ENCODE measurements at places on chromosomes 2 and 18.
A peak's percentile ranks its signal among the peaks of the same experiment; 100 is the strongest.

- DNase-seq, result no peak
Measured at GRCh38 chr18:48113691-48114090, 183.2 kb upstream of the SMAD2 start.

- DNase-seq, result no peak
Measured at GRCh38 chr2:60614319-60614718, 60.9 kb upstream of the BCL11A start.

- DNase-seq, result peak; percentile 26
Measured at GRCh38 chr2:232574674-232575403, 24.4 kb downstream of the EIF4E2 start.

- no peak for DNase-seq
Measured at GRCh38 chr18:58694720-58695468, 23.6 kb downstream of the MALT1 start.

DNA sequence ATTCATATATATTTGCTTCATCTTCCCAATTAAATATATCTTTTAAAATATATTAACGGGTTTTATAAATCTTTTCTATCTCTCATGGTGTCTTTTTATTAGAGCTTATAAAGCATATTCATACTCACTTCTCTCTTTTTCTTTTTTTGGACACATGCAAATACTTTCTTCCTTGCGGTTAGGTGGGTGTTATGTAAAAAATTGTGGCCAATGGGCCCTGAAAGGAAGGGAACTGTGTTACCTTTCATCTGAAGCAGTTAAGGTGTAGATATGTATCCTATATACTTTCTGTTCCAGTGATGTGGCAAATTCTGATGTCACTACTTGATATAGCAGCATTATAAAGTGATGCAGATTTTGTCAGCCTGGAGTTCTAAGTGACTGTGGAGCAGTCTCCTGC is 714.5 kb downstream of the PLCL1 start:
- DNase-seq, result no peak

- DNase-seq, result peak; percentile 90
Measured at GRCh38 chr2:134405611-134406081, 151.8 kb downstream of the MGAT5 start.

DNA sequence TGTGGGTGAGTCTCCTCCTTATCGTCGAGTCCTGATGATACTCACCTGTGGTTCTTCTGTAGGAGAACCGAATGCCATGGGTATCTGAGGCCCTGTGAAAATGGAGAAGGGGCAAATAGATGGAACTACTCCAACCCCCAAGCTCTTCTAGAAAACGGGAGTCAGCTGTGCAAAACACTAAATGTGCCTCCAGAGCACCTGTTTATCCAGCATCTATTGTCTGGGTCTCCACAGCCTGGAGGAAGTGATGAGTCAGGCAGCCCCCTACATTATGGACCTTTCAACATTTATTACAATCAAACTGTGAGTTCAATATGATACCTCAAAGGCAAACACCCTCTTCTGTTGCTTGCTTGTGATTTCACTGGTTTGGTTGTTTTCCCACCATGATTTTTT is 9.8 kb upstream of the LRRFIP1 start:
- no peak for DNase-seq

DNA sequence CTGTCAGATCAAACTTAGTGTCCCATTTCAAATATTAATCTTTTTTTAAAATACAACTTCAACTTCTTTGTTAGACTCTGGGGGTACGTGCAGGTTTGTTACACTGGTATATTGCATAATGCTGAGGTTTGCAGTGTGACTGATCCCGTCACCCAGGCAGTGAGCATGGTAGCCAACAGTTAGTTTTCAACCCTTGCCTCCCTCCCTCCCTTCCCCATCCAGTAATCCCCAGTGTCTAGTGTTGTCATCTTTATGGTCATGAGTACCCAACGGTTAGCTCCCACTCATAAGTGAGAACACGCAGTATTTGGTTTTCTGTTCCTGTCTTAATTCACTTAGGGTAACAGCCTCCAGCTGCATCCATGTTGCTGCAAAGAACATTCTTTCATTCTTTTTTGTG is 23.9 kb downstream of the NOL10 start:
- DNase-seq, result no peak

DNA sequence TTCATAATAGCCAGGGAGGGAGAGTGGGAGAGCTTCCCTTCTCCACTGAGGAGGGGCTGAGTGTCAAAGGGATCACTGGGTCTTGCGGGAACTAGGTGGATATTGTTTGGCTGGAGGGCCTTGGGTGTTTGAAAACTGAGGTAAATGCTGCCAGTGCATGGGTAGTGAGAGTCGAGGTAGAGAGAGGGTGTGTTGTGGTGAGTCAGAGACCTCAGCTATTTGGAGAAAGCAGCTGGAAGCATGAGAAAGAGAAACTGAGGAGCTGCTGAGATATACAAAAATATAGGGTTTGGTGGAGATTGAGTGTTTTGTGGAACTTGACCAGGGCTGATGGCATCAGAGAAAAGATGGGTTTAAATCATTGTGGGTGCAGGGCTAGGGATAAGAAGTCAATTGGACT is 127.0 kb upstream of the CCDC195 start:
- no peak for DNase-seq

GRCh38 chr2:127572841-127573240 is 37.4 kb downstream of the MYO7B start:
- DNase-seq, result no peak

- DNase-seq, result no peak
Measured at GRCh38 chr2:22454826-22455485, 930.0 kb upstream of the KLHL29 start.

- DNase-seq, result no peak
Measured at GRCh38 chr2:3490191-3491170, 28.9 kb downstream of the ADI1 start.

- DNase-seq, result no peak
Measured at GRCh38 chr18:77006305-77007175, 126.0 kb downstream of the MBP start.

DNA sequence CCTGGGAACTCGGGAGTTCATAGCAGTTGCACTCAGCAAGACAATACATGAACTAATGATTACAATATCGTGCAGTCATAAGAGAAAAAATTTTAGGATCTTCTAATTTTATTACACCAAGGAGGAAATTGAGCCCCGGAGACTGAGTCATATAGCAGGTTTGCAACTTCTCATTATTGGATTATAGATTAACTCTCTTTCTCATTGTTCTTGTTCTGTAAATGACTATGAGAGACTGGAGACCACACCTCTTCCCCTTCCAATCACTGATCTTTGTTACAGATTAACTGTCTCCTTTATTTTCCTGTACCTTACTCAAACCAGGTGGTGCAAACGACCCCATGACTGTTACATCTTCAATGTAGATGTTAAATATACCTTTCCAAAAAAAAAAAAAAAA is 435.8 kb upstream of the DDX18 start:
- DNase-seq, result no peak

- no peak for DNase-seq
Measured at GRCh38 chr2:239260546-239261327, 140.1 kb downstream of the HDAC4 start.

- DNase-seq, result no peak
Measured at GRCh38 chr2:101717071-101717845, 19.8 kb downstream of the MAP4K4 start.

DNA sequence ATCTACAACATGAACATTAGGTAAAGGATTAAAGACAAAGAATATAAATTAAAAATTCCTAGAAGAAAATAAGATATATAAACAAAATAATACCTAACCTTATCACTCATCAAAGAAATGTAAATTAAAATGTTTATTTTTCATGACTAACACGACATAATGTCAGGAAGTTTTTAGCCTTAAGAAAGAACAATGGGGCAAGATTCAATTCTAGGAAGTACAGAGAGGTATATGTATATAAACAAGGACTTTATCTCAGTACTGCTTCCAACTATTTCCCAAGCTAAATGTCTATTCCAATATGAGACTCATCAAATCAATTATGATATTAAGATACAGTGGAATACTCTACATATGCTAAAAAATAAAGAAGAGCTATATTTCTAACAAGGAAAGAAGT is 44.1 kb downstream of the TTC21B start:
- DNase-seq, result no peak

DNA sequence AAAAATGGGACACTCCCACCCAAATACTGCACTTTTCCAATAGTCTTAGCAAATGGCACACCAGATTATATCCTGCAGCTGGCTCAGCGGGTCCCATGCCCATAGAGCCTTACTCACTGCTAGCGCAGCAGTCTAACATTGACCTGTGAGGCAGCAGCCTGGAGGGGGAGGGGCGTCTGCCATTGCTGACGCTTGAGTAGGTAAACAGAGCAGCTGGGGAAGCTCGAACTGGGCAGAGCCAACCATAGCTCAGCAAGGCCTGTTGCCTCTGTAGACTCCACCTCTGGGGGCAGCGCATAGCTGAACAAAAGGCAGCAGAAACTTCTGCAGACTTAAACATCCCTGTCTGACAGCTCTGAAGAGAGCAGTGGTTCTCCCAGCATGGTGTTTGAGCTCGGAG is 110.4 kb downstream of the CTIF start:
- DNase-seq, result no peak

DNA sequence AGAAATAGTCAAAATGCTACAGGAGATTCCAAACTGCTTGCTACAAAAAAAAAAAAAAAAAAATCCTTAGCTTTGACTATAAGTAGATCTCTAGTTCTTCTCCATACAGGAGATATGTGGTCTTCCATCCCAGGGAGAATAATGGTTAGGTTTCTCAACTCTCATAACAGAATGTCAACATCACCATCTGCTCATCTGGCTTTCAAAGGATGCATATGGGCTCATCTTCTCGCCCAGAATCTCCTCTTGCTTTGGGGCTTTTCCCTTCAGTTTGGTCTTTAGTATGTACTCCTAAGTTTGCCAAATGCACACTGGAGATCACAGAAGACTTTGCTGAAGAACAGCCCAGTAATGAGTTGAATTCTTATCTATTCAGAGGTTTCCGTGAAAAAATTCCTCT is 240.7 kb downstream of the NRXN1 start:
- DNase-seq, result no peak

DNA sequence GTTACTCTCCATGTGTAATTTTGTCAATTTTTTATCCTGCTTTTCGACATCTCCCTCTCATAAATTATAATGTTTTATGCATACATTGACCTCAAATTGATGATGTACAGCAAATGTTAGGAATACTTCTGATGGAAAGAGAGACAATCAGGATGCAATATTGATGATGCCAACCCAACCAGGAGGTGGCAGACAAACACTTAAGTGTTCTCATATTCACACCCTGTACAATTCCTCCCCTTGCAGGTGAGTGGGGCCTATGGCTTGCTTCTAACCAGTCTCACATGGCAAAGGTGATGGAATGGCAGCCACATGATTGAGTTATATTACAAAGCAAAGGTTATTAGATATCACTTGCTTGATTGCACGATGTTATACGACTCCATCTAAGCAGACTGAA is 594.3 kb upstream of the REG3G start:
- no peak for DNase-seq

DNA sequence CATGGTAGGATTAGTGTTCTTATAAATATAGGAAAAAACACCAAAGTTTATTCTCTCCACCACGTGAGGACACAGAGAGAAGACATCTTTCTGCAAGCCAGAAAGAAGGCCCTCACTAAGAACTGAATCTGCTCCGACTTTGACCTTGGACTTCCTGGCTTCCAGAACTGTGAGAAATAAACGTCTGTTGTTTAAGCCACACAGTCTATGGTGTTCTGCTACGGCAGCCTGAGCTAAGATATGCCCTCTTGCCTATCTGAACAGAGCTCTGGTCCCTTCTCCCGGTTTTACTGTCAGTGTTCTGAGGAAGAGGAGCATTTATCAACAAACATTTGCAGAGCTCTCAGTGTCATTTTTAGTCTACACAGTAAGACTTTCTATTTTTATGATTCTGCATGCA is 131.3 kb downstream of the DOK6 start:
- no peak for DNase-seq

- no peak for DNase-seq
Measured at GRCh38 chr2:159445307-159445706, 158.8 kb upstream of the WDSUB1 start.

GRCh38 chr2:113219889-113220641 is 46.3 kb downstream of the PSD4 start:
- peak; percentile 67 for DNase-seq

DNA sequence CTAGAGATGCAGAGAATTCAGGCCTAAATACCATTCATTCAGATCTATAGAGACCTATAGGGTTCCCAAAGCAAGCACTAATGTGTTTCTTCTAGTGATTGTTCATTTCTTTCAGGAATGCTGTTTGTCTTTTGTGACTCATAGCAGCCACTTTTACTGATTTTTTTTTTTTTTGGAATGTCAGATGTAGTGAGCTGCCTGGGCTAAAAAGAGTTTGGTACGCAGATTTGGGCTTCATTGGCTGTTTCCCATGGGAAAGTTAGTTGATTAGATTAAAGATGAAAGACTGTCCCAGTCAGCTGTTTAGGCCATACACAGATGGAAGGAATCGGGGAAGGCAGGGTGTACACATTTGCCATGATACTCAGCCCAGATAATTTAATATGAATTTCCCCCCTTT is 87.6 kb downstream of the CDC42EP3 start:
- DNase-seq, result peak; percentile 69
